DMS79 (cell line): ENCODE measurements at places on chromosomes 16 and 17.
A peak's percentile ranks its signal among the peaks of the same experiment; 100 is the strongest.

DNA sequence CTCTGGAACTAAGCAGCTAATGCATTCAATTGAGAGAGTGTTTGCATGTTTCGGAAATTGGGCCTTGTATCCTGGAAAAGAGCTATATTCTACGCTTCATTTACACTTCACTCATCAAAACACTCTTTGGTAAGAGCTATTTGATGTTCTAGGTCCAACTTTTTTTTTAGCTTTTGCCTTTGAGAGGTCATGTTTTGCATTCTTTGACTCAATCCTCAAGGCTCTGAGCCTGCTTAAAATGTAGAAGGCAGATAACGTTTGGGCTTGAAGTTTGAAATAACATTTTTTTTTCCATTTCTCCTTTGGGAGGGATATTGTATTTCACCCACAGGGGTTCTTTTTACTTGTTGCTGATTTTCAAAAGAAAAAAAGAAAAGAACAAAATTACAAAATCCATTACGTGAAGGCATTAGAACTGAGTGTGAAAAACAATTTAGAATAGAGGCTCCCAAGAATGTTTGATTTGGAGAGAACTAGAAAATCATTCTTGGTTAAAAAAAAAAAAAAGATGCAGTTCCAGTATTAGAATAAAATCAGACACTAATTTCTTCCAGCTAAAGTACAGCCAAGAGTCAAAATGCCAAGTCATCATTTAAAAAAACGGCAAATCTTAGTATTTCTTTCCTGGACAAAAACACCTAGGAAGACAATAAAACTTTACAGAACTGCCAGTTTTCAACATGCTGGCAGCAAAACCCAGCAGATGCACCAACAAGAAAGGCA lies 268.5 kb downstream of the GRIN2A start:
- DNase-seq = peak; percentile 57

DNA sequence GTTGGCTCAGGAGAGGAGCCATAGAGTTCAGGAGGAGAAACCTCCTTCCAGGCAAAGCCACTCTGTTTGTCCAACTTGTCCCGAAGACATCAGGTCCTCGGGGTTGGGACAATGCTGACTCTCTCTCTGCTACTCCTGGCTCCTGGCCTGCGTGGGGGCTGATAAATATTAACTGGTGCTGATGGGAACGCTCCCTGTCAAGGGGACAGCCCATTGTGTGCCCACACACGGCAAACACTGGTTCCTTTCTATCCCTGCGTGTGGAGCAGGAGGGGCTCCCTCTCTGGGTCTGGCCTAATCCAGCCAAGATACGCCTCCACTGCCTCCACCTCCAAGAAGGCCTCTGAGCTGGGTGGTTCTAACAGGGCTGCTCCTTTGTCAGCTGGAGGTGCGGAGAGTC lies 4.4 kb downstream of the KIF19 start:
- no peak for DNase-seq

- no peak for DNase-seq
Measured at GRCh38 chr16:50298591-50299507, 32.5 kb downstream of the ADCY7 start.

DNA sequence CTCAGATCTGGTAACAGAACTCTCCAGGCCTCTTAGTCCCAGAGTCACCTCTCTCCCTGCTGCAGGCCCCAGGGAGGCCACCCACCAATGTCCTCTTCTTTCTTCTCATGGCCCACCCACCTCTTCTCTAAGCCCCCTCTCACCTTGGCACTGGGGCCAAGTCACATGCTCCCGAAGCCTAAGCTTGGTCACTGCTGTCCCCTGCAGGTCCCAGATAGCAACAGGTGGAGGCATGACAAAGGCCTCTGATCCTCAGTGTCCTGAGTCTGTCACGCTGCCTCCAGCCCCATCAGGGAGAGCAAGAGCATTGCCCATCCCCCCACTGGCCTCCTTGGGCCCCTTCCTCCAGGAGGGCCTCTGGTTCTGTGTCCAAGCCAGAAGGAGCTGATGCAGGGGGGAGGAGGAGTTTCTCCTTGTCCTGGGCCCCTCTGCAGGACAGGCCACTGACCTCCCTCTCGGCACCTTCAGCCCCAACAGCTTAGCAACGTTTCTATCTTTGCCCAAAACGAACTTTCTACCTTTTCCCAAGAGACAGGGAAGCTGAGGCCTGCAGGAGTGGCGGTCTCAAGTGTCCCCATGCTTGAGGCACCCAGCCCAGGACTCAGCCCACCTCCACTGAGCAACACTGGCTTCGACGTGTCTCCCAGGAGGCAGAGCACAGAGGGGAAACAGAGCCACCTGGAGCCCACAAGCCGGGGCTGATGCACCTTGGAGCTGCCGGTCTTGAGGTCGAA lies 8.6 kb downstream of the P2RX1 start:
- DNase-seq = no peak

GRCh38 chr16:6835941-6836340 lies 496.7 kb upstream of the RBFOX1 start:
- no peak for DNase-seq

GRCh38 chr17:42553161-42553818 lies 567 bp downstream of the HSD17B1 start:
- no peak for DNase-seq

- no peak for DNase-seq
Measured at GRCh38 chr17:51741458-51741857, 417.1 kb downstream of the CA10 start.

GRCh38 chr17:2368359-2368758 lies 31.1 kb downstream of the SGSM2 start:
- no peak for DNase-seq

GRCh38 chr16:12193692-12194091 lies 217.2 kb downstream of the SNX29 start:
- DNase-seq = no peak

- DNase-seq = no peak
Measured at GRCh38 chr17:4605826-4606225, 21.5 kb downstream of the SMTNL2 start.

DNA sequence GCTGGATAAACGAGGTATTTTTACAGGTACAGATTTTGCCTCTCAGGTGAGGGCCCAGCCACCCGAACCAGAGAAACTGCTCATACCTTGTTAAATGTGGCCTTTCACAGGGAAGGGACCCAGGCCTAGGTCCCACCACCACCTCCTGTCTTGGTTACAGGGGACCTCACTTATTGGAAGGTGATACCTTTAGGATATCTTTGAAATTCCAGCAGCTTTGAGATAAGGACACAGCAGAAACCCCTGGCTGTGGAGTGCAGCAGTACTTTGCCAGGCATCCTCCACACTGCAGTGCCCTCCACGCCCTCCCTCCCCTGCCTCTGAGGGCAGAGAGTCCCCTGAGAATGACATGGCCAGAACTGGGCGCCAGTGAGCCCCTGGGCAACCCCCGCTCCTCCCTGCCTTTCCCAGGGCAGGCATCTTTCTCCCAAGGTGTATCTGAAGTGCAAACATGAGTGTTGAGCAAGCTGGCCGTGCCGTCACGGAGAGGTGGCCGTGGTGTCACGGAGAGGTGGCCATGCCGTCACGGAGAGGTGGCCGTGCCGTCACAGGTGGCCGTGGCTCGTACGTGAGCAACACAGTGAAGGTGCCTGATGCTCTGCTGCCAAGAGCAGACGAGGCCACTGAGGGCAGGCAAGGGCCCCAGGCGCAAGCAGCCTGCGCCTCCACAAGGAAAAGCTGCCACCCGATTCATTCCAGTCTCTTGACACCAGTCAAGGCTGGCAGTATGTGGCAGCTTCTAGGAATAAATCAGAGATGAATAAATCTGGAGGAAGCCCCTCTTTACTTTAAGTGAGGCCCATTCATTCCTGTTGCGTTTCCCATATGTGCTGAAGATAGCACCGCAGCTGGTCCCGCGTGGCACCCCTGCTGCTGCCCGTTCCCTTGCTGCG lies 134.5 kb upstream of the CHMP6 start:
- DNase-seq = no peak

- no peak for DNase-seq
Measured at GRCh38 chr17:49501496-49501895, 6.4 kb downstream of the NGFR start.

DNA sequence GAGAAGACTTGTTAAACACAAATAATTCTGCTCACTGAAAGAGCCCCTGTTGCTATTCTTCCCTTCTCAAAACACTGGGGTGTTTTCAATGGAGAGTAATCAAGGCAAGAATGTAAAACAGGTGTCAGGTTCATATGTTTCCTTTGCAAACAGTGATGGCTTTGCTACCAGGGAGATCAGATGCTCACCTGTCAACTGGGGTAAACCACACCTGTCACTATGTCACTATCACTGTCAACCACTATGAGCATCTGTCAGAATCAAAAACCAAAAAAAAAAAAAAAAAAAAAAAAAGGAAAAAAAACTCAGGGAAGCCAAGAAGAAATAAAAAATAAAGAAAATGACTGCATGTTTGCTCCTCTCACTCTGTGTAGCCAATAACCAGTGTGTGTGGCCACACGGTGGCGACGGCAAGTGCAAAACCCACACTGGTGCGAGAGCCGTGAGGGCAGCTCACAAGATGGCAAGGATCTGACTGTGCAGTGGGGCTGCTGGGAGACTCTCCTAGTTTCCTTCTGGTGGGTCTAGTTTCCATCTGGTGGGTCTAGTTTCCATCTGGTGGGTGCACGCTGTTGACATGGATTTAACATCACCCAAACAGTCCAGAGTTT lies 22.7 kb downstream of the USP22 start:
- DNase-seq = no peak

GRCh38 chr17:38536661-38537060 lies 69.1 kb downstream of the SRCIN1 start:
- no peak for DNase-seq

- DNase-seq = no peak
Measured at GRCh38 chr16:56409195-56409594, 16.1 kb downstream of the AMFR start.

- no peak for DNase-seq
Measured at GRCh38 chr17:62705778-62706597, 78.5 kb downstream of the MRC2 start.

- no peak for DNase-seq
Measured at GRCh38 chr16:75064403-75065148, 52.0 kb downstream of the LDHD start.

GRCh38 chr16:55144651-55145050 lies 179.4 kb upstream of the IRX6 start:
- DNase-seq = no peak

DNA sequence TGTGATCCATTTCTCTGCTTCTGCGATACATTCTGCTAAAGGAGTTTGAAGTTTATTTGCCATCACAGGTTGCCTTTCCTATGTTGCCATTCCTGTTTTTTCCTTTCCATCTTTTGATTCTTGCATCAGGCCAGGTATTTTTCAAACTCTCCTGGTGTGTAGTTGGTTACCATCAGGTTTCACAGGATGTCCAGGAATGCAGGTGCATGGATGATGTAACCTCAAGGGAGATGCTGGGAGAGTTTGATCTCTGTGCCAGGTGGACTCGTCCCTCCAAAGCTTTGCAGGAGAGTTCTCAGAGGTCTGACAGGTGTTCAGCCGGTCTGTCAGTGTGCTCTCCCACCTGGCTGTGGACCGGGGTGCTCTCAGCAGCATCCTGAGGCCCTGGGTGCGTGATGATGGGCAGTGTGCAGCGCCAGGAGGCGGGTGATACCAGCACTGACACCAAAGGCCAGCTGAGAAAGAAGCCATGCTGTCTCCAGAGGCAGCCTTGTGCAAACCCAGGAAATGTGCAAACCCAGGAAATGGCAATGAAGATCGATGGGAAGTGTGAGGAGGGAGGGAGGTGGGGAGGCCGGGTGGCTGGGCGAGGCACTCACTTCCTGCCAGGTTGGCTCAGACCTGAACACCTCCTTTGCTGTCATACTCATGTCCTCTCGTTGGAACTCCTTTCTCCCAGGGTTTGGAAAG lies 1.7 kb downstream of the ATP2C2 start:
- DNase-seq = no peak

- DNase-seq = no peak
Measured at GRCh38 chr17:12422651-12423050, 243.0 kb upstream of the MYOCD start.

DNA sequence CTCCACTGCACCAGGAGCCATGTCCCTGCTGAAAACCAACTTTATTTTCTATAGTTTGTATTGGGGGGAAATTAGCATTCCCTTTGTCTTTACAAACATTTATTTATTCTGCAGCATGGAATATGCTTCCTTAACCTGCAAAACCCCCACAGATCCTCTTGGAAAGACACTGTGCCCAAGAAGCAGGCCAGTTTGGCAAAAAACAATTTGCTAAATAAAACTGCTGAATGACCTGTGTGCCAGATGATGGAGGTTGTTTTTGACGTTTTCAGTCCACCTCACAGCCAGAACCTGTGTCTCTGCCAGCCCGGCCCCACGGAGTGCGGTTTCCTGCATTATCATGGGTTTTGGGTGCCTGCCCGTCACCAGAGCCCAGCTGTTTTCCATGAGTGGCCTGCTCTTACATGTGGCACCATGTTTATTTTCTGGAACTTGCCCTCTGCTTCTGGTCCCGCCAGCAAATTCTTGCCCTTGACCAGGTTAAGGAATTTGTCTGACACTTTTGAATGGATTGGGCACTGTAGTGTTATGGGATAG lies 26.4 kb downstream of the ORC6 start:
- DNase-seq = no peak

- no peak for DNase-seq
Measured at GRCh38 chr17:14506364-14506763, 205.5 kb downstream of the HS3ST3B1 start.

- peak; percentile 68 for DNase-seq
Measured at GRCh38 chr16:67326472-67327309, at the start of the genes KCTD19 and LRRC36. Gene KCTD19, minus strand, starts transcription at chr16:67326741. Its CDS starts 34 bp downstream, at chr16:67326707. Gene LRRC36, plus strand, starts transcription at chr16:67326815. Its CDS starts 48 bp downstream, at chr16:67326863.

DNA sequence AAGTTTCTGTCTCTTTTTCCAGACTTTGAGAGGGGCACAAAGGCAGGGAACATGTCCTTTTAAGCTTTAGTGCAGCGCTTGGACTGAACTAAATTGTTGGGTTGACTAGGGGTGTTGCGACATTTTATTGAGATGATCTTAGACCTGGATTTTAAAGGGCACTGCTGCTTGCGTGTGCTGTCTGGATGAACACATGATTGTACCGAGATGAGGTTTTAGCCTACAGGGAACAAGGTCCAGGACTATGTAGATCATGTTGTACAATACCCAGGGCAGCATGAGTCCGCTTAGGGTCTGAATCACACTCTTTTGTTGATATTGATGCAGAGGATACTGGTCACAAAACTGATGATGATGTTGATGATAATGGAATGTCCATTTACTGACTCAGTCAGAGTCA lies 5.2 kb upstream of the RGS9 start:
- DNase-seq = no peak

- DNase-seq = no peak
Measured at GRCh38 chr16:53504665-53505064, 1.7 kb upstream of the AKTIP start.

DNA sequence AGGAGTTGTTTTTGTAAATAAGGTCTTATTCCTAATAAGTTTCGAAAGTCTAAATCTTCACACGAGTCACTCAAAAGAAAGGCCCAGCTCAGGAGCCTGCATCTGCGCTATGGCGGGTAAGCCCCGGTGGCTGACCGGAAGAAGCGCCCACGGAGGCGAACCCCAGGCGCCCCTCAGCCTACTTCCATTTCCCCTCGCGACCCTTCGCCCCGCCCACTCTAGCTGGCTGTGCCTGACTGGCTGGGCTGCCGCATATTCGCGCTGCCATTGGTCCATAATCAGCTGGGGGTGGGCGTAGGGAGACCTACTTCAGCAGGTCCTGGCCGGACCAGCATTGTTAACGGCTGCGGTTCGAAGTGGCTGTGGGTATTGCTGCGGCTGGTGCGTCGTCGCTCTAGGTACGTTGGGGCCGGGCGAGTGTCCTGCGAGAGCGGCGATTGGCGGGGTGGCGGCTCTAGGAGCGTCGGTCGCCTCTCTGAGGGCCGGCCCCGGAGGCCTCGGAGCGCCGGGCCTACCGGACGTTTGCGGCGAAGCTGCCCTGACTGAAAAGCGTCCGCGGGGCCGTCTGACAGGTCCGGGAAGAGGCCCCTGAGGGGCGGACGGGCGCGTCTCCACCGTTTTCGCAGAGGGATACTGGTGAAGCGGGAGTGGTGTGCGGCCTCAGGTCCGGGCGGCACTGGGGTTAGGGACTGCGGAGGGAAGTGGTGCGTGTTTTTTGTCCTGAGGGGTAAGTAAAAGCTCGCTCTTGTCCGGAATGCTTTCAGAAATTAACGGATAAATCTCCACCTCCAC lies at the start of gene ATF7IP2:
ATF7IP2 (plus strand) TSS at position 337 of the 792 bp plus-strand sequence. CDS start 44,560 bp downstream, outside the sequence.
- peak; percentile 17 for DNase-seq
